ENCODE measurements at places on chromosomes 11 and 22.

GRCh38 chr22:33025675-33026074 is 32.5 kb downstream of the SYN3 start:
- no peak for DNase-seq

GRCh38 chr22:28249402-28249801 is 330.3 kb upstream of the PITPNB start:
- DNase-seq = no peak

GRCh38 chr11:116457336-116458007 is 315.3 kb downstream of the BUD13 start:
- no peak for DNase-seq

DNA sequence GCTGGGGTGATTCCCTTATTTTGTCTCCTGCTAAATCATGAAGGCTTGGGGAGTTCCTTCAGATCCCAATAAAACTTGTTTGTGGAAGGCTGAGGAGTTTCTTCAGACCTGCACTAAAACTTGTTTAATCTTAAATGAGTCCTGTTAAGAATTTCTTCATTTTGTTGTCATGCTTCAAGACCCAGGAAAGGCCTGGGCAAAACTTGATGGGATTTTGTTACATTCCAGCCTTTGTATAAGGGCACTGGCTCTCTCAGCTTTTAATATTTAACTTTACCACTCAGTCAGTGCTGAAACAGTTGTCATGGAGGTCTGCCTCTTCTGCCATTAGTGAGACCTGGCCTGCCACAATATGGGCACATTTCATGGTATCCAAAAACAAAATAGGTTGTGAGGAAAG is 699.0 kb downstream of the ETS1 start:
- DNase-seq = no peak

DNA sequence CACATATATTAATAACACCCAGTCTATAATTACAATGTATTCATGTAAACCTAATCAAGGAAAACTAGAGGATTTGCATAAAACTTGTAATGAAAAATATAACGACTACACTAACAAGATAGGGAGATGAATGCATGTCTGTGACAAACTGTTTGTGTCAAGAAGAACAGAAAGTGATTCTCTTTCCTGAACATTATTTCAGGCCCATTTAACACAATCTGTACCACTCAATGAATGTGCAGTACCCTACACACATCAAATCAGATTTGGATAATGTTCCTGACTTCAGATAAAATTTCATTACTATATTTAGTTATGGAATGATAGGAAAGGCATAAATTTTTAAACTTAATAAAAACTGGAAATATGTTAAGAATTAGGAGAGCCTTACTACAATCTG is 93.1 kb downstream of the CADM1 start:
- DNase-seq = no peak
